Urothelium cell line (cell line): ENCODE measurements at places on chromosomes 16 and 17.

DNA sequence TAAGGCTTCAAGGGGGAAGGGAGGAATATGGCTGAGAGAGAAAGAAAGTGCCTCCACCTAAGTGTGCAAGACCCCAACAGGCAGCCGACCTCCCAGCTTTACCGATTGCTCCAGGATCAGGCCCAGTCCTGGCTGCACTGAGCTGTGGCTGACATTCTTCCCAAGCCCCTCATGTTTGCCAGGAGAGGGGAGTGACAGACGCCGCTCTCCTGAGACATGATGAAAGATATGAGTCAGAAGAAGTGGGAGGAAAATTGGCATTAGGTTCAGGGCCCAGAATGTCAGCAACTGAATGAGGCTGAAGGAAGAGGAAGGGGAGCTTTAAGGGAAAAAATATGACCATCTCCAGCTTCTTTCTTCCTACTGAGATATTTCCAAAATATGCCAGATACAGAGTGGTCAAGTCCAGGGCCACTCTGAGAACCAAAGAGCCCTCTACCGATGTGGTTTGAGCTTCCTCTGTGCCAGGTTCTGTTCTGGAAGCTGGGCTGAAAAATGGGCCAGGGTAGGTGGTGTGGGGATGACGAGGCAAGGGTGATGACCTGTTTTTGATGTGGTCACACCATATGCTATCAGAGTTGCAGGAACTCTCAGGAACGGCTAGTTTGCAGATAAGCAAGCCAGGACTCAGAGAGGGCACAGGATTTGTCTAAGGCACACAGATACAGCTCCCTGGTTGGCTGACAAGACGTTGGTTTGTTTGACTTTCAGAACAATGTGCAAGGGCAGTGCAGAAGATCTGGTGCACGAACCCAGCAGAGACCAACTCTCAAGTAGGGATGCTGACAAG, 176.7 kb downstream of the SOX9 start:
- DNase-seq: peak; percentile 89

- peak; percentile 84 for DNase-seq
These were observed 377 bp upstream of the CRHR1 start for GRCh38 chr17:45783593-45784292.

GRCh38 chr17:4326608-4327007, 39.9 kb downstream of the UBE2G1 start:
- DNase-seq: no peak

DNA sequence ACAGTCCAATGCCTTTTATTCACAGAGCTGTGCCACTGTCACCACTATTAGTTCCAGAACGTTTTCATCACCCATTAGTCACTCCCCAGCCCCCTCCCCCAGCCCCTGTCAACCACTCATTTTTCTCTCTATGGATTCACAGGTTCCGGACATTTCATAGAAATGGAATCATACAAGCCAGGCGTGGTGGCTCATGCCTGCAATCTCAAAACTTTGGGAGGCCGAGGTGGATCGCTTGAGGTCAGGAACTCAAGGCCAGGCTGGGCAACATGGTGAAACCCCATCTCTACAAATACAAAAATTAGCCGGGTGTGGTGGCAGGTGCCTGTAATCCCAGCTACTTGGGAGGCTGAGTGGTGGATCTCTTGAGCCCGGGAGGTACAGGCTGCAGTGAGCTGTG, 759 bp upstream of the PAM16 start:
- DNase-seq: no peak

DNA sequence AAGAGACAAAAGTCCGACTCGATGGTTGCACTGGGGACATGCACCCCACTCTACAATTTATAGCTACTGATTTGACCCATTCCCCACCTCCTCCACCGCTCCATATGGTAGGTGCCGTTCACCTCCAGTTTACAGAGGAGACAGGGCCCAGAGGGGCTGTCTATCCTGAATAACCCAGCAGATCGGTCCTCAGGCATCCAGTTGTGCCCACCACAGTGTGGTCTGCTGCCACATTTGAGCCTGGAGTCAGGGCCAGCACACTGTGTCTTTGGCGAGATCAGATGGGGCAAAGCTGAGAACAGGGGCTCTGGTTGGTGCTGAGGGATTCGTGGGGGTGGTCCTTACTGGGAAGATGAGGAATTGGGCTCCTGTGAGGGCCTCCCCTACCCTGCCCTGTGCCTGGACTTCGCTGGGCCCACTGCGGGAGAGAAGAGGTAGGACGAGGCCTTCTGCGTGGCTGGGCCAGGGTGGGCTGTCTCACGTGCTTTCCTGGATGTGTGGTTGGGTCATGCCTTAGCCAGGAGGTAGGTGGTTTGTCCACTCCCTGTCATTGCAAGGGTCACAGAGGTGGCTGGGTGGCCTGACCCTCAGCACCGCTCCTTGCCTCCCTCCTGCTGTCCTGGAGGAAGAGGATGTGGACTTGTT, 2.8 kb downstream of the ADCY7 start:
- DNase-seq: no peak

DNA sequence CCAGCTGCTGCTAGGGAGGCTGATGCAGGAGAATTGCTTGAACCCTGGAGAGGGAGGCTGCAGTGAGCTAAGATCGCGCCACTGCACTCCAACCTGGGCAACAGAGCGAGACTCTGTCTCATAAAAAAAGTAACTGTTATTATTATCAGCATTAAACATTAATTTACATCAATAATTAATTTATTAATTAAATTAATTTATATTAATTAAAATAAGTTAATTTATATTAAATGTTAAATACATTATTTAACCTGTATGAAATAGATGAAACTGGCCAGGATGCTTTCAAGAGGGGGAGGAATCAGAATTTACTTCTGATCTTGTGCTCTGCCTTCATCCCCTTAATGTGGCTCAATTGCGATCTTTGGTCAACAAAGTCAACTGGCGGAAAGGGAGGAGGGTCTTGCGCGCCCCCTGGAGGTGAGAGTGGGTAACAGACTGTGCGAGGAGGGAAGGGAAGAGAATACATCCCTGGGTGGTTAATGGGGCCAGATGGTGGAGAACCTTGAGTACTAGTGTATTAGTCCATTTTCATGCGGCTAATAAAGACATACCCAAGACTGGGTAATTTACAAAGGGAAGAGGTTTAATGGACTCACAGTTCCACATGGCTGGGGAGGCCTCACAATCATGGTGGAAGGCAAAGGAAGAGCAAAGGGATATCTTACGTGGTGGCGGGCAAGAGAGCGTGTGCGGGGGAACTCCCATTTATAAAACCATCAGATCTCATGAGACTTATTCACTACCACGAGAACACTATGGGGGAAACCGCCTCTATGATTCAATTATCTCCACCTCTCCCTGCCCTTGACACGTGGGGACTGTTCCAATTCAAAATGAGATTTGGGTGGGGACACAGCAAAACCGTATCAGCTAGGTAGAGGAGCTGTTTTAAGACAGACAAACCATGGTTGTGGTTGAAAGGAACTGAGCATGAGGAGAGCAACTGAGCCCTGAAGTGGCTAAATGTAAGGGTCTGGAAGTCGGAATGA, 15.7 kb upstream of the CPPED1 start:
- peak; percentile 80 for DNase-seq
